Activated T-cell treated with anti-CD3 and anti-CD28 coated beads for 1 hour (primary cell): ENCODE measurements at places on chromosomes 16 and 17.

DNA sequence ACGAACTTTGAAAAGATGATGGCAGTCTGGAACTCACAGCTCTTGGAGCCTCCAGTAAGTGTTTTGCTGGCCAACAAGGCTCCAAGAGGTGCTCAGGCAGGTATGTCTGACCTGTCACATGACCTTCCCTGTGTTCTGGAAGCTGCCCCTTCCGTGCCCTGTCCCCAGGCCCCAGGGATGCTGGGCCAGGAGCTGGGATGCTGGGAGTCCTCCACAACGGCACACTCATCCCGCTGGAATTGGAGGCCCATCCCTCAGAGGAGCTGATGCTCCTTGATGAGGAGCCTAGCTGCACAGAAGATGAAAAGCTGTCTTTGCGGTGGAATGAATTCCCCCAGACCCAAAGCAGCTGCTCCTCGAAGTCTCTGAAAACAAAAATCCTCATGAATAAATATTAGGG lies 47.8 kb downstream of the HOXB1 start:
- DNase-seq: no peak

DNA sequence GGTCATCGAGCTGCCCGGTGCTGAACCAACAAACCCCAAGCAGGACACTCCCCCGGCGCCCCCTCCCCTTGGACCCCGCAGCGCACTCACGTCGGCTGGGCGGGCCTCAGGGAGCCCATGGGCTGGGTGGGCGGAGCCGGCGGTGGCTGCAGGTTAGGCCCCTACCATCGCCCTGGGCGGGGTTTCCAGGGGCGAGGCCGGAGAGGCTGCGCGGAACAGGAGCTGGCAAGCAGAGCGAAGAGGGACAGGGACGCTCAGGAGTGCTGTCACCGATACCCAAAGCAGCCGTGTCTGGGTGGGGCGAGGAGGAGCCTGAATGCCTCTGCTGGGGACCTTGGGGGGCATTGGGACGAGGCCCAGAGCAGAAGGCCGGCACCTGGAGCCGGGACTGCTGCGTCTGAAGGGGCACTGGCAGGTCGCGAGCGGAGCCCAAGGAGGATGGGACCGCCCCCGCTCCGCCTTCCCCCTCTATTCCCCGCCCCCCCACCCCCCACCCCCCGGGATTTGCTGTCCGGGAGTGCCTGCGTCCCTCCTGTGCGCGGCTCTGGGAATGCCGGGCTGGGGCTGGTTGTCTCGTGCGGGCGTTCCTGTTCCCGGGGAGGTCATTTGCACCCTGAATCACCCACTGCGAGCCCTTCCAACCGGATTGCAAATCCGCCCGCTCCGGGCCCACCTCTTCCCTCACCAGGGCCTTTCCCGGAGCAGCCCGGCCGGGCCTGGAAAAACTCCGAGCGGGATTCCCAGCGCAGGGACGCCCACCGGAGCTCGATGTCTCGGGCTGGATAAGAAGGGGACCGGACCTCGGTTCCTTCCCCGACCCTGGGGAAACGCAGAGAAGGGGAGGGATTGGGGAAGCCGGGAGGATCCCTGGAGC lies 902 bp downstream of the ARHGAP27 start:
- DNase-seq: peak; percentile 61

- DNase-seq: no peak
These were observed 152.1 kb downstream of the PMP22 start for GRCh38 chr17:15112846-15113617.

GRCh38 chr16:69348222-69348621 lies 3.4 kb downstream of the TMED6 start:
- no peak for DNase-seq

DNA sequence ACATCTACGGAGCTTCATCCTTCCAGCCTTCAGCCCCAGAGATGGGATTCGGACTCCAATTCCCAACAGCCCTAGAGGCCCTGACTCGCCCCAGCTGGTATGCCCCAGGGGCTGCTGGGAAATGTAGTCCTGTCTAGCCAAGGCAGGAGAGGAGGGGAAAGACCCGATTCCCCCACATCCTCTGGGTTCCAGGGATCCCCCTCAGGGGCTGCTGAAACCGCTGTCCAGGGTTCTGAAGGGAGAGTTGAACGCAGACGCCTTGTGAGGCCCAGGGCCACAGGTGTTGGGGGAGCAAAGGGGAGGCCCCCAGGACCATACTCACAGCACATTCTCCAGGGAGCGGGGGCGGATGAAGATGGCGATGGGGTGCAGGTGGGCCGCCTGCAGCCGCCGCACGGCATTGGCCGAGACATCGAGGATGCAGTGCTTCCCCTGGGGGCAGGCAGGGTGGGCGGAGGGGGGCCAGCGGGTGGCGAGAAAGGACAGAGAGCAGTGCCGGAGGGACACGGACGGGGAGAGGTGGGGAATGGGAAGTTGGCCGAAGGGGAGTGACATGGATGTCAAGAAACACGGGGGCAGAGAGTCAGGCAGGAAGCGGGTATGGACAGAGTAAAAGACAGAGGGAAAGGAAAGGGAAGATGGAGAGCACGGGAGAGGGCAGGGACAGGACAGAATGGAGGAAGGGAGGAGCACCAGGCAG lies 12.6 kb upstream of the ASGR1 start:
- DNase-seq: no peak

- DNase-seq: no peak
These were observed 209.9 kb upstream of the C16orf82 start for GRCh38 chr16:26856791-26857190.

DNA sequence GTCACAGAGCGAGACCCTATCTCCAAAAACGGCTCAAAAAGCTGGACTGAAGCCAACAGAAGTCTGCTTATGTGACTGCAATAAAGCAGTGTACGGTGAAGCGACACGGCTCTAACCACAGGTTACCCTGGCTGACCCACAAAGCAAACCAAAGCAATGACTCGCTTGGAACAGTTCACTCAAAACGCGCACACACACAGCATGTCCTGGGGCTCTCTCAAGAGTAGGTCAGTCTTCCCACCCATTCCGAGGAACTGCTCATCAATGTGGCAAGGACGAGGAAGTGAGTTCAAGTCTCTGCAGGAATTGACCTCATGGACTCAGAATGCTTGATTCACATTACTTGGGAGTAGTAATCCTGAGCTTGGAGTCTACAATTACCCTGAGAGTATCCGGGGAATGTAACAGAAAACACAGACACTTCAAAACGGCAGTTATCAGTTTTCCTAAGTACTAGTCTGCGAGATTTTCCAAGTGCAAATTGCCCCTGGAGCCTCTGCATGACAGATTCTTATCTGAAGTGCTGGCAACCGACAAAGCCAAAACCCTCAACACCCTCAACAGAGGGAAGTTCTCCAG lies 25.4 kb downstream of the PELP1 start:
- DNase-seq: no peak

DNA sequence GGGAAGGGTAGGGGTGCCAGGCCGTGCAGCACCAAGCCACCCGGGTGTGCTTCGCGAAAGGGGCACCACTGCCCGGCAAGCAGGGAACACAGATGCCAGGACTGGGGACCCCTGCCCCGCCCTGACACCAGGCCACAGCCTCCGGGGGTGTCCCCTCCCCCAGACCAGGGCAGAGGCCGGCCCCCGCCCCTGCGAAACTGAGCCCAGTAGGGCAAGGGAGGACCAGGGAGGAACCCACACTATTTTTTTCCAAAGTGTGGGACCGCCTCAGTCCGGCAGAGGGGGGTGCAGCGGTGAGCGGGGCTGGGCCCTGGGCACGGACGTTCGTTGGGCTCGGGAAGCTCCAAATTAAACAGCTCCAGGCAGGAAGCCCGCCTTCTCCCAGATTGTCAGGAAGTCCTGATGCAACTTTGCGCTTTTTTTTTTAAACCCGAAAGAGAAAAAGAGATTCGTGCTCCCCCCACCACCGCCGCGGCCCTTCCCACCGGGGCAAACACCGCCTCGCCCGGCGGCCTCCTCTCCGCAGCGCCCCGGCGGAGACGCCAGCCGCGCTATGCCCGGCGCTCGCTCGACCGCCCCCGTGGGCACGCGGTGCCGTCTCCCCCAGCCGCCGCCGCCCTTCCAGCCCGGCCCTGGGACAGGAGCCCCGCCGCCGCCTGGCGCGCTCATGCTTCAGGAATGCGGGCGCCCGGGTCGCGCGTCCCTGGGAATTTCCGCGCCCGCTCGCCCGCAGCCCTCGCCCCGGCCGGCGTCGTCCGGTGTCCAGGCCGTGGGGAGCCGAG lies 755 bp downstream of the PIEZO1 start:
- no peak for DNase-seq

- no peak for DNase-seq
These were observed 12.5 kb downstream of the KIF18B start for GRCh38 chr17:44935116-44935515.

DNA sequence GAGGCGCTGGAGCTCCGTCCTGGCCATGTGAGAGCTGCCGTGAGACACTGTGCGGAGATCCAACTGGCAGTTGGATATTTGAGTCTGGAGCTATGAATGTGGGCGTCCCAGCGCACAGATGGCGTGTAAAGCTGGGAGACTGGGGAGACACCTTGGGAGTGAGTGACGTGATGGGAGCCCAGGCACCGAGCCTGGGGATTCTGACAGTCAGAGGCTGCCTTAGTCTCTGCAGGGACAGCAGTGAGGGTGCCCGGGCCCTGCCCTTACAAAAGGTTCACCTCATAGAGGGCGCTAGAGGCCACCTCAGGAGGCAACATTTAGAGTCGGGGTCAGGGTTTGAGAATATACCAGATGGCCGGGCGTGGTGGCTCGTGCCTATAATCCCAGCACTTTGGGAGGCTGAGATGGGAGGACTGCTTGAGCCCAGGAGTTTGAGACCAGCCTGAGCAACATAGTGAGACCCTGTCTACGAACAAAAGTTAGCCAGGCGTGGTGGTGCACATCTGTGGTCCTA lies 194.1 kb upstream of the GSE1 start:
- no peak for DNase-seq
